ENCODE measurements at places on chromosomes 4 and X.

DNA sequence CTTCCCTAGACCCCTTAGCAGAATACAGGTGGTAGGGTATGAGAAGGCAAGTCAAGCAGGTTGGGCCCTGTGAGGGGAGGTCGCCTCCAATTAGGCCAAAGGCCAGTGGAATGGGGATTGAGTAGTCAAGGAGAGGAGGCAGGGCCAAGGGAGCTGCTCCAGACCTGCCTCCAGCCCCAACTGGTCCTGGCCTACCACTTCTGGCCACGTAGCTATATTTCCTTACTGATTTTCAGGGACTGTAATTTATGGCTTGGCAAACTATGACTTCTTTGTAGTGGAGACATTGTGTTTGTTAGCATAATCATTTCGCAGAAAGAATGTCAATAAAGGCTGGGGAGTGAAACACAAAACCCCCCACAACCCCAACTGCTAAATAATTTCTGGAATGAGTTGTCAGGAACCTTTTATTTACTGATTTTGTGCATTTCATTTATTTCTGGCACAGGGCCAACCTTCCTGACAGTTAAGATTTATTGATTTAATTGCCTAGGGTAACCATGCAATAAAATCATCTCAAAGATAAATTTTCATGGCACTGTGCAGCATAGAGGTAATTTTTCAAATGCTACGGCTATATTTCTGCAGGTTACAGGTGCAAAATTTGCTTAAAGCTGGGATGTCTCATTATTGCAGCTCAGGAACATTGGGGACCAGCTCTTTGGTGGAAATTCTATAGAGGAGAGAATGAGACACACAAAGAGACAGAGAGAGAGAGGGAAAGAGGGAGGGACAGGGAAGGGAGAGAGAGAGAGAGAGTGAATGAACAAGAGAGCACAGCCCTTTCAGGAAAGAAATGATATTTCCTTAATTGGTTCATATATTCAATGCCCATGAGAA lies 494.9 kb downstream of the IDS start:
- DNase-seq, result no peak

DNA sequence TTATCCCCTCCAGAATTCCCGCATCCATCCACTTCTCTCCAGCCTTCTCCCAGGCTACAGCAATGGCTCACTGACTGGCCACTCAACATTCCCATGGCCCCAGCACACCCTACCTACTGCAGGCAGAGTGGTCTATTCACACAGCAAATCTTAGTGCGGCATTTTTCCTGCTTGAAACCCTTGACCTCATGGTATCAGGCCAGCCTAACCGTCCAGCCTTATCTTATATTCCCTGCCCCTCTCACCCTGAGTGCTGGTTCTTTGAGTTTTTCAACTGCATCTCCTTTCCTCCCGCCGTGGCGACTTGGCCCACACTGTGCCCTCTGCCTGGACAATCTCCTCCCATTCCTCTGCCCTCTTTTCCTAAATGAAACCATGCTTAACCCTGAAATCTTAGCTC lies 10.0 kb upstream of the S100G start:
- no peak for DNase-seq

DNA sequence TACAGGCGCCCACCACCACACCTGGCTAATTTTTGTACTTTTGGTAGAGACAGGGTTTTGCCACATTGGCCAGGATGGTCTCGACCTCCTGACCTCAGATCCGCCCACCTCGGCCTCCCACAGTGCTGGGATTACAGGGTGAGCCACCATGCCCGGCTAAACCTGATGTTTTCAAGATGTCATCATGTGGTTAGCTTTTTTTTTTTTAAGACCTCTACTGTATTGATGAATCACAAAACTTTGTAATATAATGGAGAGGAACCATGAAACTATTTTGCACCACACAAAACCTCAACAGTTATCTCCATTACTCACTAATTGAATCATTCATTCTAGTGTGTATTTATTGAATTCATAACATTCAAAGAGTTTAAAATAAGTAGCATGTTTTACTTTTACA lies 94.7 kb upstream of the NEIL3 start:
- DNase-seq, result peak; percentile 17

GRCh38 chr4:85423431-85423830 lies 51.5 kb upstream of the ARHGAP24 start:
- no peak for DNase-seq

- no peak for DNase-seq
These were observed 148.8 kb upstream of the TBL1X start for GRCh38 chrX:9316096-9316495.

DNA sequence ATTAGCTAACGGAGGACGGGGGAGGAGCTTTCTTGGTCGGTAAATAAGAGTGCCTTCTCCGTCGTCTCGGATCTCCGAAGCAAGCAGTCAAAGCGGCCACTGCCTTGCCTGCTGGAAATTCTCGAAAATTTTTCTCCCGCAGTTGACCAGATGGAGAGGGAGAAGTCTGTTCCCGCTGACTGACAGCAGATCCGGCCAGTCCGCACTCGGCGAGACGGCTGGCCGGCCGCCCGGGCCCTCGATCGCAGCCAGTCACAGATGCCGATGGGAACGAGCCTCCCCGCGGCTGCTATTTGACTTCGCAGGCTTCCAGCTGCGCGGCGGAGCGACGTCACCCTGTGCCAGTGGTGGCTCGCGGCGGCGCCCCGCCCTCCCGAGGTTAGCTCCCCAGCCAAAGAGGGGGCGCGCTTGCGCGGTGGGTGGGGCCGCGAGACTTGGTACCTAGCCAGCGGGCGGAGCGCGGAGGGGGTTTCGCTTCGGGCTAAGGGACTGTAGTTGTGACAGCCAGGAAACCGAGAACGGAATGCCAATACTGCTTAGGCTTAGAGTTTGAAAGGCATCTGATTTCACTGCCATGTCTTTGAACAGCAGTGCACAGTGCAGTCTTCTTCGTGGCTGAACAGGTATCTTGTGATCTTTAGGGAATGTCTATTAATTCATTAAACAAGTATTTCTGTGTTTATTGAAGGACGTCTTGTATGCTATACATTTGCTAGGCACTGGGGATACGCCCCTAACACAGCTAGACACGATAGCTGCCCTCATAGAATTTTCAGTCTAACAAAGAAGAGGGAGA lies at the start of gene PPM1K:
Gene PPM1K (minus strand): TSS at position 123 of the 796 bp plus-strand sequence. CDS start 5,978 bp downstream, outside the sequence.
- DNase-seq, result peak; percentile 99

DNA sequence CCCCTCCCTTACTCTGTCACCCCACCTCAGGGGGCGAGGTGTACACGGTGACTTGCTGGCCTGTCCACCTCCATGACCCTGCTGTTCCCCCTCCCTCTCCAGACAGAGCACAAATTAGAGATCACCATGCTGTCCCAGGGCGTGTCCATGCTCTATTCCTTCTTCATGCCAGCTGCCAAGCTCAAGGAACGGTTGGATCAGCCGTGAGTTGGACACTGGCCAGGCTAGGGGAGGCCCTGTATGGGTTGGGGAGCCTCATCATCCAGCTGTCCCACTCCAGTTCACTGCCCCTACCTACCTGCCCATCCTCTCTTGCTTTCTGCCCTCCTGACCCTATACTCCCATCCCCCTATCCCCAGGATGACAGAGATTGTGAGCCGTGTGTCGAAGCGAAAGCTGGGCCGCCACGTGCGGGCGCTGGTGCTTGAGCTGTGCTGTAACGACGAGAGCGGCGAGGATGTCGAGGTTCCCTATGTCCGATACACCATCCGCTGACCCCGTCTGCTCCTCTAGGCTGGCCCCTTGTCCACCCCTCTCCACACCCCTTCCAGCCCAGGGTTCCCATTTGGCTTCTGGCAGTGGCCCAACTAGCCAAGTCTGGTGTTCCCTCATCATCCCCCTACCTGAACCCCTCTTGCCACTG lies 3.9 kb upstream of the CDK16 start:
- no peak for DNase-seq

- no peak for DNase-seq
These were observed 37.7 kb upstream of the SLC16A2 start for GRCh38 chrX:74383611-74384010.

DNA sequence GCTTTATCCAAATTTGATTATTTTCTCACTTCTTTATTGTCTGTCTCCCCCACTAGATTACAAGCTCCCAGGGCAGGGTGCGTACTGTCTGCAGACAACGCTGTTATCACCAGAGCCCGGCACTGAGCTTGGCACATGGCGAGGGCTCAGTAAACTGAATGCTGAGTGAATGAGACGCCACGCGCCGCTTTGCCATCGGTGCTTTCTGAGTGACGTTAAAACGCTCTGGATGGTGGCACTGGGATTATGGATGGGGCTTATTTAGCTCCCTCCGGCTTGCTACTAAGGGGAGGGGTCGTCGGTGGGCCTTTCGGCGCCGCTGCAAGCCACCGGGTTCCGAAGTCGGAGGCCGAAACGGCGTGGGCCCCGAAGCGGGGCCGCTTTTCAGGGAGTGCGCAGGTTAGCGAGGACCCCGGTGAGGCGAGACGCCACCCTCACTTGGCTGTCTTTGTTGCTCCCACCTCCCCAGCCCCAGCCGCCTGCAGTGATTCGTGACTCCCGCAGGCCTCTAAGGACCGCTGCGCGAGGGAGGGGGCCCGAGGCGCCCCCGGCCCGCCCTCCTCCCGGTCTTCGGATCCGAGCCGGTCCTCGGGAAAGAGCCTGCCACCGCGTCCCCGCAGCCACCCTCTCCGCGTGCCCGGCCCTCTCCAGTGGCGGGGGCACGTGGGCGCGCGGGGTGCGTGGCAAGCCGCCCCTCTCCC lies 569 bp upstream of the FHL1 start:
- DNase-seq, result peak; percentile 29

DNA sequence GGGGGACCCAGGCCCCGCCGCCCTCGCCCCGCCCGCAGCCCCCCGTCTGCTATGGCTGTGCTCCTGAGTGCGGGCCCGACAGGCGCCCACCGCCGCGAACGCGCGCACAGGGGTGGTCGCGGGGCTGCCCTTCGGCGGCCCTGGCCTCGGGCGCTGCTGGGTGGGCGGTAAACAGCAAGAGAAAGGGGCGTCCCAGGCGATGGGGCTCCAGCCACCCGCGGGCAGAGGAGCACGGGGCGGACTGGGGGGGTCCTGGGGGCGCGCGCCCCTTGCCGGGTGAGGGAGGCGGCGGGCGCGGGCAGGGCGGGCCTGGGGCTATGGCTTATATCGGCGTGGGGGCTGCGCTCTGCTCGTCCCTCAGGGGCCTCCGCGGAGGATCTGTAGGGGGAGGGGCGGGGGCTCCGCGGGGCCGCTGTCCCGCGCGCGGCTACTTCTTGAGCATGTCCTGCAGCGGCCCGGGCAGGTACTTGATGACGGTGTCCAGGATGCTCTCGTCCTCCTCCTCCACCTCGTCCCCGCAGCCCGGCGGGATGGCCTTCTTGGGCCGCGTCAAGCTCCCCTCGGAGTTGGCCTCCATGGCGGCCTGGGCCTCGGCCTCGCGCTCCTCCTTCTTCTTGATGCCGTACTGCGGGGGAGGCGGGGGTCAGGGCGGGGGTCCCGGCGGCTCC lies 39.7 kb downstream of the CPLX1 start:
- no peak for DNase-seq

DNA sequence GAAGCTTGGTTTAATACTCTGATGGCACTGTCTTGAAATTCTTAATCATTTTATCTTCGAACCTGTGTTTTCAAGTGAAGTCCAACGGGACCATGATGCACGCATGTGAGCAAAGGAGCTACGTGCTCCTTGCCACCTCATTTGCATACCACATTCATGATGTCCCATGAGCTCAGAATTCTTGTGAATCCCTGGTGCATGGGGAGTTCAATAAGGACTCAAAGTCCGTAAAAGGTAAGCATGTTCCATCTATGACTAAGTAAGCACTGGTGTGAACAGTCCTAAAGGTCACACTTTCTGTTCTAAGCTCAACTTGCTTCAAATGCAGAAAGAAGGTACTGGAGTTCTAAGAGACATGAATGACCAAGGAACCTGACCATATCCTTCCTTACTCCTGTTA lies 13.1 kb upstream of the GPM6B start:
- DNase-seq, result no peak

GRCh38 chr4:131613824-131614216 lies 1535.3 kb upstream of the PCDH10 start:
- no peak for DNase-seq

- no peak for DNase-seq
These were observed 29.8 kb downstream of the SGMS2 start for GRCh38 chr4:107854356-107855022.

DNA sequence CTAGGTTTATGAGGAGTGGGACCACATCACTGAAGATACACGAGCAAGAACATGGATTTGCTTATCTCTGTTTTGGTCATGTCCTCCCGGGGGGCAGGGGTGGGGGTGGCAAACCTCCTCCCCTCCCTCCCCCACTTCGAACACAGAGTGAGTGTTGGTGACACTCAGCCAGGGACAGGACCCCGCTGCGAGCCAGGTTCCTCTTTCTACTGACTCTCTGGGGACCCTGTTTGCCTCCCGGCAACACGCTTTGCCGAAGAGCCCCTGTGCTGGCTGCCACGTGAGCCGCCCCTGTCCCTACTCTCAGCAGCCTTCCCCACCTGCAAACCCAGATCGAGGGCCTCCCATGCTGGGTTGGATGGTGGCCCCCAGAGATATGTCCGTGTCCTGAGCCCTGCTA lies 34.7 kb downstream of the P2RY8 start:
- no peak for DNase-seq

GRCh38 chr4:1501754-1502500 lies 95.7 kb upstream of the NKX1-1 start:
- DNase-seq, result no peak

GRCh38 chr4:184664445-184665210 lies 15.1 kb downstream of the PRIMPOL start:
- no peak for DNase-seq

DNA sequence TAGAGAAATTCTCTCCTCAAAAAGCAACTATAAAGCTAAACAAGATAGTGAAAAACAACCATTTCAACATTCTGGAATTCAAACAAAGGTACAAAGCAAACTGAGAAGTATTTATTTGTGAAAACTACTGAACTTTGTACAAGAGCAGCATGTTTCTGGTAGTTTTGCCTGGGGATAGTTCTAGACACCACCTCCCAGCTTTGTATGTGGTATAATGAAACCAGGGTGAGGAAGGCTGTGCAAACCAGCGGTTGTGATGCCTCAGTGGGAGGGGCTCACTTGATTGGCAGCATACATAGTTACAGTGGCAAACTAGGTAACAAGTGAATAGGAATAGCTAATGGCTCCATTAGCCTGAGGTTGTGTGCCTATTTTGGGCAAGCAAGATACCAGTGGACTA lies 18.6 kb upstream of the FRMD7 start:
- DNase-seq, result no peak

- no peak for DNase-seq
These were observed 482.8 kb upstream of the FAM241A start for GRCh38 chr4:111662496-111662895.

DNA sequence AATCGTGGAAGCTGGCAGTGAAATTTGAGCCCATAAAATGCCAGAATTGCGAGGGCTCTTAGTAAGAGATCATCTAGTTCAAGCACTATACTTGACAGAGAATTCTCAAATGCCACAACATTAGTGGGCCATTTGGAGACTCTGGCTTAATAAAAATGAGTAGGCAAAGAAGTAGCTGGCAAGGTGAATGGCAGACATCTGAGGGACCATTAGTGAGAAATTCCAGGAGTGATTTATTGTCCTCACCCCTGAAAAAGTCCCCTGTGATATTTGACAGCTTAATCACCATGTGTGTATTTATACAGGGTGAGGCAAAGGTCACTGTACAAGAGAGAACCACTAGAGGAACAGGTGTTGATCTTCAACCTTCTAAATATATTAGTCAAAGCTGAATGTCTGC lies 207.5 kb downstream of the CHRDL1 start:
- DNase-seq, result no peak

GRCh38 chrX:21932292-21933002 lies 8.1 kb upstream of the SMS start:
- DNase-seq, result no peak
